Activated CD4-positive, alpha-beta T cell treated with anti-CD3 and anti-CD28 coated beads for 24 hours (primary cell): ENCODE measurements at places on chromosomes 2 and 18.

- no peak for DNase-seq
Measured at GRCh38 chr2:78992451-78992806, 33.1 kb upstream of the REG3G start.

- DNase-seq: no peak
Measured at GRCh38 chr2:46814160-46814961, 101.2 kb downstream of the MCFD2 start.

DNA sequence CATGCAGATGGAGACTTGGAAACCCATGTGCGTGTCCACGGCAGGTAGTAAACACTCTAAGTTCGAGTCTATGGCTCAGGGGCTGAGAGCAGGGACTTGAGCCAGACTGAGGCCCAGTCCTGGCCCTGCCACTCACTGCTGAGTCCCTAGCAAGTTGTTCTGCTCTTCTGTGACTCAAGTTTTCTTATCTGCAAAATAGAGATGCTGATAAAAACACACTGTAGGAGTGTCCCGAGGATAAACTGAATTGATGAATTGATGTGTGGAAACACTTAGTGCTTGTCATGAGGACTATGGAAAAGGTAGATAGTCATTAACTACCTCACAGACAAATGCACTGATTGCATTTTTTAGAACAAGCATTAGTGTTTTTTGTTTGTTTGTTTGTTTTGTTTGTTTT is 73.2 kb downstream of the BOLA3 start:
- DNase-seq: no peak

GRCh38 chr18:12011957-12012549 is 30.7 kb downstream of the IMPA2 start:
- no peak for DNase-seq

DNA sequence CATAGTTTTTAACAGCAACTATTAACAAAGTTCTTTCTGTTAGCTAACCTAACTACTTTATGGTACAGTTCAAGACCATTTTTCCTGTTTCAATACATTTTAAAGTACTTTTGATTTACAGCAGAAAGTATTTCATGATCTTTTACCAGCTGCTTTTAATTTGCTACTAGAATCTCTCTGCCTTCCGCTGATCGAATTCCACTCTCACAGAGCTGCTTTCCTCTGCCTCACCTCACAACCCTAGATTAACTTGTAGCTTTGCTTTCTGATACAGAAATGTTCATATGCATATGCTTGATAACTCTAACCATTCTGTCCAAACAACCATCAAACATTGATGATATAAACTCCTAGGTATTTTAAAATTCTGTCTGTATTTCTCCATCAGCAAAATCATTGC is 463.2 kb upstream of the ZEB2 start:
- DNase-seq: no peak

DNA sequence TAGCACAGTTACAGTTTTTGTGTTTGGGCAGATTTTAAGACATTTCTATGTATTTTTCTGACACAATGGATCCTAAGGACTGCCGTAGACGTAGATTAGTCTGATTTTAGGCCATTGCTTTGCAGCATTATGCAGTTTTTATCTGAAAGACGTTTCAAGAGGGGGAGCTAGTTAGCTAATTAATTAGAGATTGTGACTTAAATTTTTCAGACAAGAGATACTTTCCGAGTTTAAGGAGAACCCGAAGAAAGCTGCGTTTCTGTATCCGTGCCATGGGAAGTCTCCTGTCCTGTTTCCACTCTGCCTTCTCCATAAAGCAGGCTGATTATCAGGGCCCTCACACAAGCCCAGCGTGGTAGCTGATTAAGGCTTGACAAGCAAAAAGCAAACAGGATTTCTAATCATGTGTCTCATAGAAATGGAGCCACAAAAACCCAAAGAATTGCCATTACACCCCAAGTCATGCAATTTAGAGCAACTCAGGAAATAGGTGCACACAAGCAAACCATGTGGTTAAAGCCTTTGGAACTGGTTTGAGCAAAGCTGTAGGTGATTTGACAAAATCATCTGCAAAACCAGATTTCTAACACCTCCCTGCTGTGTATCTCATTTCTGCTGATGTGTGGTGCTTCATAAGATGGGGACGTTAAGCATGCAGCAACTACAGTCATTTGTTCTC is 808.1 kb downstream of the RNF144A start:
- no peak for DNase-seq

DNA sequence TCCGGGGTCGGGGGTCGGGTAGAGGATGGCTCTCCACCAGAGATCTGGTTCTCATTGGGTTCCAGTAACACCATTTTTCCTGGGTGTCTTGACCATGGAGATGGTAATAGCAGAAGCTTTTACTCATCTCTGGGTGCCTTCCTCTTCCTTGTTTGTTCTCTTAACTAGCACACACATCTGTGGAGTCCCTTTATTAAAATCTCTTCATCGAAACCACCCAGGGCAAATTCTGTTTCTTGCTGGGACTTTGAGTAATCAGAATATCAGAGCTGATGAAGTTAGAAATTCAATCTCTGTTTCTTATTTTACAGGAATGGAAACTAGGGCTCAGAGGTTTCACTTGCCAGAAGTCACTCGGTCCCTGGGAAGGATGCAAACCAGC is 15.0 kb upstream of the TRIB2 start:
- DNase-seq: no peak

DNA sequence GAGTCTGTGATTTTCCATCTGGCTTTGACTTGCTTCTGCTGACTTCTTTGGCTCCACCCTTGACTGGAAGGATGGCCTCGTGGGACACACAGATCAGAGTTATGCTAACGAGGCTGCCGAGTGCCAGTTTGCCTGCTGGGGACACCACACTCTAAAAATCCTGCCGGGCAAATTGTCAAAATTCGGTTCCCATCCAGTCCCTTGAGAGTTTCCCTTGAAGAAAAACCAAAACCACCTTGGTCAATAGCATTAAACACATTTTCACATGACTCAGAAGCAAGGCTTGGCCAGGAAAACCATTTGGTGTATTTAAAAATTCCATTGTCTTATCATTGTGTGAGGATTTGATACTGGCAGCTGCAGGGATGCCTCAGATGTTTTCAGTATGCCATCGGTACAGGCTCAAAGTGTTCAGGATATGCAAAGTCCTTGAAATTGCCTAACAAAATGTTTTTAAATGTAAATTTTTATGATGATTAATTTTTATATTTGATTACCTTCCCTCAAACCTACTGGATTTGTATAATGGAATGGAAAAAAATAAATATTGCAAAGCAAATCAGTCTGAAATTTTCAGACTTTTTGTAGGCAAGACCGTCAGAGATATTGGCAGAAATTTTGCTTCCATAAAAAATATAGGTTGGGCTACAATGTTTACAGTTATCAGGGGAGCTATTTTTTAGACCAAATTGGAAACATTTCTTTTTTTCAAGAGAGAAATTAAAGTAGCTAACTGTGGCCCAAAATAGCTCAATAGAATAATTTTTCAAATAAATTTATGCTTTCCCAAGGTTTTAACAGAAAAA is 41.6 kb downstream of the KCNE4 start:
- no peak for DNase-seq
